Body of pancreas (tissue), 4 donors: ENCODE measurements at places on chromosomes 3 and 15. TPM values are rescaled to one million over a fixed set of nuclear protein-coding genes. Genes with fewer than 3 reads are reported as not detected.

GRCh38 chr15:98263787-98264186, 303.3 kb downstream of the ARRDC4 start:
- H3K27ac ChIP-seq: no peak overlapping the region
- no peaks in the 10 kb centered on the region for H3K36me3 ChIP-seq
- DNase-seq: no peak
- H3K27me3 ChIP-seq: no peaks in the 10 kb centered on the region

GRCh38 chr15:83306561-83306960, 22.1 kb upstream of the BNC1 start:
- H3K4me3 ChIP-seq: no peak overlapping the region
- peaks cover 19% of the 10 kb centered on the region for H3K4me1 ChIP-seq
- H3K27me3 ChIP-seq: no peaks in the 10 kb centered on the region
- no peak for DNase-seq
- H3K27ac ChIP-seq: no peak overlapping the region
- H3K36me3 ChIP-seq: no peaks in the 10 kb centered on the region

GRCh38 chr15:49255966-49256759, 86.1 kb downstream of the GALK2 start:
- H3K4me3 ChIP-seq: no peak overlapping the region
- H3K36me3 ChIP-seq: no peaks in the 10 kb centered on the region
- no peaks in the 10 kb centered on the region for H3K27me3 ChIP-seq
- H3K4me1 ChIP-seq: no peaks in the 10 kb centered on the region
- no peak overlapping the region for H3K27ac ChIP-seq
- DNase-seq: no peak

GRCh38 chr3:59771768-59772181, 722.0 kb upstream of the CFAP20DC start:
- H3K4me1 ChIP-seq: no peaks in the 10 kb centered on the region
- H3K36me3 ChIP-seq: no peaks in the 10 kb centered on the region

DNA sequence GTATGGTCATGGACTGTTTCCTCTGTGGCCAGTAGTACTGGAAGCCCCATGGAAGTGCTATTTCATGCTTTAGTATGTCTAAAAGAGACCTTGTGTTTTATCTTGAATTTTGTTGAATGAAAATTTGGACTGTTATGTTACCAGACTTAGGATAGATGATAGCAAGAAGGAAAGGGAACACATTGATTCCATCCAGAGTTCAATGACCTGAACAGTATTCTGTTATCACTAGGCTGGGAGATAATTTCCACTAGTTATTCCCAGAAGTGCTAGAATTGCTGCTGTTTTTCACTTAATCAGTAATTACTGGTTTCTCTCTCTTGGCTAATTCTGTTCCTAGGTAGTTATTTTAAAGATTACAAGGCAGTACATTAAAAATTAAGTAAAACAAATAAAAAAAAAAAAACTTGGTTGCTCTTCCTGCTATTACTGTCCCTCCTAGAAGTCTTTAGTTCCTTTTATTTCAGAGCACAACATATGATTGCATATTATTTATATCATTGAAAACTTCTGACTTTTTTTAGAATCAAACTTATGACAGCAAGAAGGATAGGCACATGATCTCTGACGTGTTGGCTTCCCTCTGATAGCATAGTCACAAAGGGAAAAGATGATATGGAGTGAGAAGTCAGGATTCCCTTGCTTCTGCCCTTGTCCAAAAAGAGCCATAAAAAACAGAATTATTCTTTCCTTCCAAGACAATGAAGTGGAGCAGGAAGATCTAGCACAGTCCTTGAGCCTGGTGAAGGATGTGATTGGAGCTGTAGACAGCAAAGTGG, 72.2 kb downstream of the KLHL25 start:
- no peak overlapping the region for H3K27ac ChIP-seq
- DNase-seq: no peak
- no peak overlapping the region for H3K4me3 ChIP-seq
- H3K4me1 ChIP-seq: peaks cover 21% of the 10 kb centered on the region

Gene GP5
- not detected for total RNA-seq

DNA sequence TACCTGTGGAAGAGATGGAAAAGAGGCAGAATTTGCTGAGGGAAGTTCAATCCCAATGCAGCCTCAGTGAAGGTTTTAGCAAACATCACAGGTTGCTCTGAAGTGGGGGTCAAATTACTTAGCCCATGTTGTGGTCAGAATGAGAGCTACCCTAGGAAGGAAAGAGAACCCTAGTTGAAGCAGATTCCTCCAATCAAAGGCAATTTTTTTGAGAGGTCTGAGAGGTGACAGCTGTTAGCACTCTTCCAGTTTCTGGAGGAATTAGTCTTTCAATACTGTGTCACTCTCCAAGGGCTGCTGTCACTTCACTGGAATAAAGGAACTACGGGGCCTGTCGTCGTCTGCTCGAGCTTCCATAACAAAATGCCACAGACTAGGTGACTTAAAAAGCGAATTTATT, 584.2 kb upstream of the DPPA4 start:
- no peaks in the 10 kb centered on the region for H3K36me3 ChIP-seq
- no peaks in the 10 kb centered on the region for H3K27me3 ChIP-seq
- H3K4me1 ChIP-seq: no peaks in the 10 kb centered on the region
- no peak for DNase-seq

- H3K27ac ChIP-seq: no peak overlapping the region
- H3K4me3 ChIP-seq: no peak overlapping the region
- H3K36me3 ChIP-seq: no peaks in the 10 kb centered on the region
- no peaks in the 10 kb centered on the region for H3K27me3 ChIP-seq
Observed at GRCh38 chr3:193885832-193886231, 250.1 kb upstream of the HES1 start.

DNA sequence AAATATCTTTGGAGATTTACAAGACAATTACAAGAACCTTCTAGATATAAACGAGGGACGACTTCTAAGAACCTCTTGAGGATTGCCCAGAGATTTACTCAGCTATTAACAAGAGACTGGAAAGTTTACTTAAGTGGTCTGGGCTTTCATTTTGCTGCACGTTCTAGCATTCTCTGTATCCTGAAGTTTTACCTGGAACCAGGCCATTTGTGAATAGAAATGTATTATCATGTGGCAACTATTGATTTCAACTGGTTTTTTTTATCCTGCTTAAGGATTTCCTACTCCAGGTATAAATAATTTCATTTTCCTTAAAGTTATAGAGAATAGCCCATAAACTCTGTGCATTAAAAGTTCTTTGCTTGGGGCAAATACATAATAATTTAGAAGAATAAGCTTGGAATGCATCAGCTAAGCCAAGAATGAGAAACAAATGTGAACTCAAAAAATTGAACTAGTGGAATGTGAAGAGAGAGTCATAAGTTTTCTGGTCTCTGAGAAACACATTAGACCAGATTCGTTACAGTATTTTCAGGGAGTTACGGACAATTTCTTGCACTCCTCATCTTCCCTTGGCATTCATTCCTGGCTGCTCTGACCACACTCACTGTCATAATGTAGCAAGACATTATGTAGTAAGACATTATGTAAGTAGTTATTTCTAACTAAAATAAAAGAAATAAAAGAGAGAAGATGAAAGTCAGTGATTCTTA, 1.3 kb downstream of the AQP9 start:
- H3K36me3 ChIP-seq: no peaks in the 10 kb centered on the region
- no peak overlapping the region for H3K27ac ChIP-seq
- no peaks in the 10 kb centered on the region for H3K27me3 ChIP-seq
- H3K4me3 ChIP-seq: no peak overlapping the region

- H3K36me3 ChIP-seq: no peaks in the 10 kb centered on the region
- H3K4me3 ChIP-seq: no peak overlapping the region
- no peaks in the 10 kb centered on the region for H3K27me3 ChIP-seq
- no peaks in the 10 kb centered on the region for H3K4me1 ChIP-seq
Observed at GRCh38 chr3:155386919-155387318, 93.4 kb upstream of the STRIT1 start.

DNA sequence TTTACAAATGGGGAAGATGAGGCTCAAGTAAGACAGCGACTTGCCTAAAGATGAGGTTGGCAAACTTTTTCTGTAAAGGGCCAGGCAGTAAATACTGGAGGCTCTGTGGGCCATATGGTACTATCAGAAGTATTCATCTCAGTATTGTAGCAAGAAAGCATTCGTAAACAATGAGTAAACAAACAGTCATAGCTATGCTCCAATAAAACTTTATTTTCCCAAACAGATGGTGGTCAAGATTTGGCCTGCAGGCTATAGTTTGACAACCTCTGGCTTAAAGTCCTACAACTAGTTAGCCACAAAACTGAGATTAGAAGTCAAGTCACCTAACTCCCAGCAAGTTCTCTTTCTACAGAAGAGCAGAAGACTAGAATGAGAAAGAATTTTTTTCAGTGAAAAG, 177.0 kb upstream of the NECTIN3 start:
- no peak overlapping the region for H3K27ac ChIP-seq
- no peaks in the 10 kb centered on the region for H3K27me3 ChIP-seq
- H3K36me3 ChIP-seq: no peaks in the 10 kb centered on the region
- no peak overlapping the region for H3K4me3 ChIP-seq

GRCh38 chr3:15979495-15979894, 181.7 kb upstream of the ANKRD28 start:
- H3K36me3 ChIP-seq: no peaks in the 10 kb centered on the region
- DNase-seq: no peak
- H3K4me3 ChIP-seq: no peak overlapping the region
- no peaks in the 10 kb centered on the region for H3K27me3 ChIP-seq

GRCh38 chr3:25182794-25183193, 245.3 kb upstream of the RARB start:
- DNase-seq: no peak
- no peaks in the 10 kb centered on the region for H3K4me1 ChIP-seq
- H3K36me3 ChIP-seq: no peaks in the 10 kb centered on the region
- H3K27ac ChIP-seq: no peak overlapping the region

Gene CDCP1
- total RNA-seq: 6.3 TPM

Gene FLNB
- 104 TPM for total RNA-seq

DNA sequence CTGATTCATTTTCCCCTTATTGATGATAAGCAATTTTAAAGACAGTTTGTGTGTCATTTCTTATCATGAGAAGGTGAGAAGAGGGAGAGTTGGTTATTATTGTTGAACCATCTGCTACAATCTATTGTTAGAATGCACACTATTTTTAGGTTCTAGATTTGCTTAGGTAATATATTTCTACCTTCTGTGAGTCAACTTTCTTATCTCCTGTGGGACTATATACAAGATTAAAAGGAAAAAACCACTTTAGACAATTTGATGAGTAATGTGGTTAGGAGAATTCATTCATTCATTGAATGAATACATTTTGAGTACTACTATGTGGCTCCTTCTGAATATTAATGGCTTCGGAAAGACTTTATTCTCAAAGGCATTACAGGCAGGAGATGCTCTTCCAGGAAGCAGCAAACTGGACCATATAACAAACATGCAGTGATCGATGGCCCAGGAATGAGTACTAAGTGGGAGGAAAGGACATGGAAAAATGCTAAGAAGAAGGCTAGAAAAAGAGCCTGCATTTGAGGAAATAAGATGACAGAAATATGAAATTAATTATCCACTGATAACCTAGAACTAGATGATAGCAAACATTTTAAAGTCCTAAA, 22.4 kb downstream of the SPTSSB start:
- H3K27me3 ChIP-seq: no peaks in the 10 kb centered on the region
- no peak overlapping the region for H3K4me3 ChIP-seq
- H3K27ac ChIP-seq: no peak overlapping the region
- H3K4me1 ChIP-seq: no peaks in the 10 kb centered on the region
- H3K36me3 ChIP-seq: no peaks in the 10 kb centered on the region
- no peak for DNase-seq

- H3K4me1 ChIP-seq: no peaks in the 10 kb centered on the region
- no peaks in the 10 kb centered on the region for H3K27me3 ChIP-seq
- H3K27ac ChIP-seq: no peak overlapping the region
- peaks cover 69% of the 10 kb centered on the region for H3K36me3 ChIP-seq
- H3K4me3 ChIP-seq: no peak overlapping the region
Observed at GRCh38 chr3:196063049-196063448, 18.8 kb downstream of the TFRC start.

GRCh38 chr3:48662753-48663488, at the start of gene CELSR3:
TSS of gene CELSR3 (minus strand) at chr3:48662886. CDS start at chr3:48662634, 252 bp downstream.
- DNase-seq: peak; percentile 54
- H3K4me3 ChIP-seq: no peak within 1 kb of the TSS
- peak within 1 kb of the TSS; percentile 54 for H3K27ac ChIP-seq

Gene PLCL2
- 25.7 TPM for total RNA-seq

DNA sequence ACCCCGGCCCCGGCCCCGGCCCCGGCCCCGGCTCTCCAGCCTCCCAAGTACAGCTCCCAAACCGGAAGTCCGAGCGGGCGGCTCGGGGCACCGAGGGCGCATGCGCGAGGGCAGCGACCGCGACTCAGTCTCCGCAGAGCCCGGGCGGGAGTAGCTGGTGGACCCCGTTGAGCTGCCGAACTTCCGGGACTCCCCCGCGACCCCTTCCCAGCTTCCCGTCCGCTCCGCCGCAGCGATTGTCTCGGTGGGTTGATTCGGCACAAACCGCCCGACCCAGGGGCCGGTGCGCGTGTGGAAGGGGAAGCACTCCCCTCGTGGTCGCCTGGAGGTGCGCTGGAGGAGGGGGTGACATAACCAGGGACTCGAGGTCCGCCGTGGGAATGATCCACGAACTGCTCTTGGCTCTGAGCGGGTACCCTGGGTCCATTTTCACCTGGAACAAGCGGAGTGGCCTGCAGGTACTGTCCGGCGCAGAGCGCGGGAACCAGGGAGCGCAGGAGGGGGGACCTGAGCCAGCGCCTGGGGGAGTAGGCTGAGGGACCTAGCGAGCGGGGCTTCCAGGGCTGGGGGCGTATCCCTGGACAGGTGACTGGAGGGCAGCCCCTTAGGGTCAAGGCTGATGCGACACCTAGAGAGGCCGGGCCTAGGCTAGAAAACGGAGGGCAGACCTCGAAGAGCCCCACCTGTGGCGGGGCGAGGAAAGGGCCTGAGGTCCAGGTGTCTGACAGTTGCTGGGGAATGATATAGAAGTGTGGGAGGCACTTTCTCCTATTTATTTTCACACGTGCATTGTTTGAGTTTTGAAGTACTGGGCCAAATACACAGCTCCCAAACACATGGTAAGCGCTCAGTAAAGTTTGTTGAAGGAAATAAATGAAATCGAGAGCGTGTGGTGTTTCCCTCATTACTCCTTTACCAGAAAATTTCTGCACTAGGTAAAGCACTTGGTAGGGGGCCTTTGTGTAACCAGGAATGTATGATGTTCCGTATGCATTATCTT, at the start of the genes TUBGCP4 and ZSCAN29:
TUBGCP4 (plus strand) TSS at position 127 of the 1,000 bp plus-strand sequence; CDS start at position 381, 254 bp downstream.
ZSCAN29 (minus strand) TSS at position 69 of the 1,000 bp plus-strand sequence. CDS start 1,130 bp downstream, outside the sequence.
- peaks cover 29% of the 10 kb centered on the region for H3K4me1 ChIP-seq
- no peaks in the 10 kb centered on the region for H3K36me3 ChIP-seq
- DNase-seq: peak; percentile 79

Gene DALRD3
- total RNA-seq: 72.6 TPM

DNA sequence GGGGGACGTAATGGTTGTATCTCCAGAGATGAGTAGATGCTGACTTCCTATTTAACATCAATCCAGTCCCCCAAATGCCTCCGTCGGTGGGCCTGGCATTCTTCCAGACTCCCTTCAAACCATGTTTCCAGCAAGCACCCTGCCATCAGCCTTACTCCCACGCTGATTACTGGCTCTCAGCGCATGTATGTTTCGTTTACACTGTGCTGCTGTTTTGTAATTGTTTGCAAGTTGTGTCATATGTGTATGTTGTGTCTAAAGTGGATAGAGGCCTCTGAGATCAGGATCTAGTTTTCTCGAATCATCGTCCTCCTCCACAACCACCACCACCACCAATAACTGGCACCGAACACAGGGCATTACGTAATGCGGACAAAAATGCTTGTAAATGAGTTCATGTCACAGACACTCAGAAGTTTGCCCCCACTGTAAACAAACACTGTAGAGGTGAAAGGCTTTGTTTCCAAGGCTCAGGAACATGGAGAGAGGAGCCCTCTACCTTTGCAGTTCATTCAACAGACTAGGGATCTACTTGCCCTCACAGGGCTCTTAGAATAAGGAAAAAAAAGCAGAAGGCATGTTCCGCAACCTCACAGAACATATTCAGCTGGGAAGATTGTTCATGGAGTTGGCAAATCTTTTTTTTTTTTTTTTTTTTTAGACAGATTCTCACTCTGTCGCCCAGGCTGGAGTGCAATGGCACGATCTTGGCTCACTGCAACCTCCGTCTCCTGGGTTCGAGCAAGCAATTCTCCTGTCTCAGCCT, 46.1 kb upstream of the SEMA4B start:
- no peaks in the 10 kb centered on the region for H3K27me3 ChIP-seq
- peak; percentile 82 for DNase-seq
- H3K36me3 ChIP-seq: no peaks in the 10 kb centered on the region
- peak overlapping the region; percentile 90 for H3K27ac ChIP-seq

Gene BUB1B
- total RNA-seq: not detected
